H9 (cell line): ENCODE measurements at places on chromosomes 1 and 21. TPM values are rescaled to one million over a fixed set of nuclear protein-coding genes. Genes with fewer than 3 reads are reported as not detected.

- DNase-seq: peak; percentile 54
Measured at GRCh38 chr1:54888080-54888733, 1.2 kb upstream of the DHCR24 start.

Gene FOXE3
- 0.11 and 0.15 TPM in 2 replicates for total RNA-seq

Gene CLCA1
- not detected in 2 replicates for total RNA-seq

DNA sequence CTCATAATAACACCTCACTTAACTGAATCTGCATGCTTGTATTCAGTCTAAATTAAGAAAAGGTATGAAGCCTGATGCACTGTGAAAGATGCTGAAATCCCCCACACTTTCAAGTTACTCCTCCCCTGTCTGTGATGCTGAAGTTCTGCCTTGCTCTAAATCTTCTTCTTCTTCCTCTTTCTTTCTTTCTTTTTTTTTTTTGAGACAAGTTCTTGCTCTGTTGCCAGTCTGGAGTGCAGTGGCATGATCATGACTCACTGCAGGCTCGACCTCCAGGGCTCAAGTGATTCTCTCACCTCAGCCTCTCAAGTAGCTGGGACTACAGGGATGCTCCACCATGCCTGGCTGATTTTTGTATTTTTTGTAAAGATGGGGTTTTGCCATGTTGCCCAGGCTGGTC lies 231.0 kb upstream of the B3GALT2 start:
- no peak for DNase-seq

DNA sequence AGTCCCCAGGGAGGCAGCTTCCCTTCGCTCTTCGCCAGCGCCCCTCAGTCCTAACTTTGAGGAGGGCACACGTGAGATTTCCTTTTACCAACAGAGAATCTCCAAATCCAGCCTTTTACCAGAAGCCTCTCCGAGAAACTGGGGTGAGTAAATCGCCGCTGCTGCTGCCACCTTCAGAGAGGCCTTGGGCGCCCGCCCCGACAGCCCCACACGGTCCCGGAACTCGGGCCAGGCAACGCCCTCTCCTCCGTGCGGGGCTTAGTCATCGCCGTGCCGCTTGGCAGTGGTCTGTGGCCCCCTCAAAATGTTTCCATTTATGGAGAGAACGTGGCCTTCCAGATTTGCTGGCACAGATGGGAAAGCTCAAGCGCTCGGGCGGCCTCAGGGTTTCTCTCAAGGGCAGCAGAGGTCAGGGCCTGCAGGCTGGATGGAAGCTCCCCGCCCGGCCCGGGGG lies 41.4 kb upstream of the COL6A2 start:
- peak; percentile 38 for DNase-seq

Gene TPTE
- not detected in 2 replicates for total RNA-seq

GRCh38 chr1:160400223-160400645 lies at the start of gene VANGL2:
VANGL2 (plus strand) TSS chr1:160400564; CDS start chr1:160415838, 15,274 bp downstream.
- DNase-seq: peak; percentile 89

DNA sequence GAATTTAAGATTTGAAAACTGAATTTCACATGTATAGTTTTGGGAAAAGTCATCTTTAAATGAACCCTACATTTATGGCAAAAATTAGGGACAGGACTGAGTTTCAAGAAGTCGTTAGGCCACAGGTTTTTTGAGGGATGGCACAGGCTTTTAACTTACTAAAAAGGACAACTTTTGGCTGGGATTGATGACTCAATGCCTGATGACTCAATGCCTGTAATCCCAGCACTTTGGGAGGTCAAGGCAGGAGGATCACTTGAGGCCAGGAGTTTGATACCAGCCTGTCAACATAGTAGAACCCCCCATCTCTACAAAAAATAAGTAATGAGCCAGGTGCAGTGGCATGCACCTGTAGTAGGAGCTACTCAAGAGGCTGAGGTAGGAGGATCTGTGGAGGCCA lies 15.9 kb downstream of the UCK2 start:
- no peak for DNase-seq

DNA sequence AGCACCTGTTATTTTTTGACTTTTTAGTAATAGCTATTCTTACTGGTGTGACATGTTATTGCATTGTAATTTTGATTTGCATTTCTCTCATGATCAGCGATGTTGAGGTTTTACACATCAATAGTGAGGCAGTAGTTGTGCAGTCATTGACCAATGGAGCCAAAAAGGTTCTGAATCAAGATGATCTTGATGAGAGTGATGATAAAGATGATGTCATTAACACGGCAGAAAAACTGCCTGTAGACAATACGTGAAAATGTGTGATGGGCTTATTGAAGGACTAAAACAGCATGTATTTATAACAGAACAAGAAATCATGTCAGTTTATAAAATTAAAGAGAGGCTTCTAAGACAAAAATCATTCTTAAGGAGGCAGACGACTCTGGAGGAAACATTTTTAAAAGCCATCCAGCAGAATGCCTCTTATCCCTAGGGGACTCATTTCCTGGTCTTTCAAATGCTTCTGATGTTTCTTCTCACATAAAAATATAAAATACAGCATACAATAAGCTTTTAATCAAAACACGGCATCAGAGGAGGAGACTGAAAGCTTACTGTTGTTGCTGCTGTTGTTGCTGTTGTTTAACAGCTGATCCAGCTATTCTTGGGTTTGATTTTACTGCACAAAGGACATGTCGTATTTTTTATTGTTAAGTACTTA lies 400.3 kb downstream of the LTN1 start:
- DNase-seq: no peak

Gene EPHA10
- total RNA-seq: 0.42 and 0.96 TPM in 2 replicates

Gene AADACL4
- not detected in 2 replicates for total RNA-seq

DNA sequence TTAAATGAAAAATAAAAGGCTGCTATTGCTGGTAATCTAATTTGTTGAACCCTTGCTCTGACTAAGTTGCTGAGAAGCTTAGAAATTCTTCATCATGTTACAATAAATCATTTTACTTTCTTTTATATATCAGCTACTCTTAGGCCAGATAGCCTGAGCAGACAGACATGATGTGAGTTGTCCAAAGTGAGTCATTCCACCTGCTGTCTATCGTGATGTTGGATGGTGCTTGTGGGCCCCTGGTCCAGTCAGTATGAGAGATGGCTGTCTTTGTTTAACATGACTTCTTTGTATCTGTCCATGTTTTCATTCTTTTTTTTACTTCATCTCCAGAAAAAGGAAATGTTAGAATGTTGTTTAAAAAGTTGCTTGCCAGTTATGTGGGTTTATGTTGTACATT lies 188.8 kb downstream of the ADGRL2 start:
- DNase-seq: no peak

GRCh38 chr21:43211072-43211759 lies 42.4 kb downstream of the CRYAA start:
- peak; percentile 59 for DNase-seq

DNA sequence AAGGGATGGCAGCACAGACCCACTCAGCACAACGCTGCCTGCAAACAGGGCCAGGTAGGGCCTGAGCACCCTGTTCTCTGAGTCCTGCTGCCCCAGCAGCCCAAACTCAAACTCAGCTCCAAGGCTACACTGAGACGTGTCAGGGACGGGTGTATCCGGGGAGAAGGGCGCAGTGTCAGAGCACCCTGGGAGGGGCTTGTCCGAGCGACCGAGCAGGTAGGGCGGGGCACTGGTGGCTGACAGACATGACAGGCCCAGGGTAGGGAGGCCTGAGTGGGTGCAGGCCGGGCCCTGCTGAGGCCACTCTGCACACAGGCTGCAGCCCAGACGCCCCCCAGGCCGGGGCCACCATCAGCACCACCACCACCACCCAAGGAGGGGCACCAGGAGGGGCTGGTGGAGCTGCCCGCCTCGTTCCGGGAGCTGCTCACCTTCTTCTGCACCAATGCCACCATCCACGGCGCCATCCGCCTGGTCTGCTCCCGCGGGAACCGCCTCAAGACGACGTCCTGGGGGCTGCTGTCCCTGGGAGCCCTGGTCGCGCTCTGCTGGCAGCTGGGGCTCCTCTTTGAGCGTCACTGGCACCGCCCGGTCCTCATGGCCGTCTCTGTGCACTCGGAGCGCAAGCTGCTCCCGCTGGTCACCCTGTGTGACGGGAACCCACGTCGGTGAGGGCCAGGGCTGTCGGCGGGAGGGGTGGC lies 5.5 kb downstream of the SCNN1D start:
- DNase-seq: peak; percentile 33

Gene ECM1
- 0.88 and 1.4 TPM in 2 replicates for total RNA-seq

DNA sequence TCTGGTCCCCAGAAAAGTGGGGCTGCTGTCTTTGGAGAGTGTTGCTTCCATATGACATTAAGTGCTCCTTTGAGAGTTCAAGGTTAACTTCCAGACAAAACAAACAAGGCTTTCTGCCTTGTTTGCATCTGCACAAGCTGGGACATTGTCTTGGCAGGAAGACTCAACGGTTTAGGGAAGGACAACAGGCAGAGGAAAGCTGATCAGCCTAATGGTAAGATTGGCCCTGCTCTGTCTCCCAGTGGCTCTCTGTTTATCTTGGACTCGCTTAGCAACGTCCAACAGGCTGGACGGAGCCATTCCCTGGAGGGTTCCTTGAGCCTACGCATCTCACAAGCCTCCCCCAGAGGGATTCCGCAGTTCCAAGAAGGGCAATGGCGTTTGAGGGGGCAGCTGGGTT lies 62.2 kb upstream of the SLC44A3 start:
- DNase-seq: no peak

Gene NBL1
- 6.1 and 6.4 TPM in 2 replicates for total RNA-seq

Gene C1QB
- not detected in 2 replicates for total RNA-seq

Gene CKS1B
- 279 and 283 TPM in 2 replicates for total RNA-seq

DNA sequence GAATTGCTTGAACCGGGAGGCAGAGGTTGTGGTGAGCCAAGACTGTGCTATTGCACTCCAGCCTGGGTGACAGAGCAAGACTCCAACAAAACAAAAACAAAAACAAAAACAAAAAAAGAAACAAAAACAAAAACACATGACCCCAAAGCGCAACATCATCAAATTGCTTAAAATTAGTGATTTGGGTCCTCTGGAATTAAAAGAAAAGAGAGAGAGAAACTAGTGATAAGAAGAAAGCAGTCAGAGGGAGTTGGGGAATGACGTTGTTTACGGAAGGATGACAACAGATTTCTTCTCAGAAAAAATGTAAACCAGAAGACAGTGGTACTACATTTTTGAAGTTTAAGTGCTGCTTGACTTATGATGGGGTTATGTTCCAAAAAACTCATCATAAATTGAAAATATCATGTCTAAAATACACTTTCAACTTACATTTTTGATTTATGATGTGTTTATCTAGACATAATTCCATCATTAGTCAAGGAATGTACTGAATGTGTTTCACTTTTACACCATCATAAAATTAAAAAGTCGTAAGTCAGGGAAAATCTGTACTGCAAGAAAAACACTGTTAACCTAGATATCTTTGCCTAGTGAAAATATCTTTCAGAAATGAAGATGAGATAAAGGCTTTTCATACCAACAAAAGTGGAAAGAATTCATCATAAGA lies 88.0 kb downstream of the MT1HL1 start:
- no peak for DNase-seq
